Cerebellar nuclear complex (tissue), 1 donor: ENCODE measurements at places on chromosomes 16 and 17.

- no peak for DNase-seq
Observed at GRCh38 chr17:77957235-77957856, 1.2 kb upstream of the TNRC6C start.

DNA sequence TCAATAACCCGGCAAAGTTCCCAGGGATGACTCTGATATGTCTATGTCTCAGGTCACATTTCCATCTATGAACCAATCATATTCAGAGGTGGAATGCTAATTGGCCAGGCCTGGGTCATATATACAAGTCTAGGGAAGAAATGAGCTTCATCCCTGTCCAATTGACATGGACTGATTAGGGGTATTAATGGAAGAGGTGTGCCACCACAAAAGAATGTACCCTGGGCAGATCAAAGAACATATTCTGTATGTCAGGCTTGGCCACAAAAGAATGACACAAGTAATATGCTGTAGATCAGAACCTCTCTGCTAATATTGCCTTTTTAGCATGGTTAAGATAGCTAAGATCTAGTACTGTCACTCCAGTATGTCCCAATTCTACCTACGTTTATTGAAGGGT is 6.7 kb downstream of the SLC35G3 start:
- no peak for DNase-seq

- DNase-seq, result no peak
Observed at GRCh38 chr16:64983963-64984362, 137.9 kb downstream of the CDH11 start.

- no peak for DNase-seq
Observed at GRCh38 chr16:86134802-86135461, 236.0 kb downstream of the IRF8 start.

DNA sequence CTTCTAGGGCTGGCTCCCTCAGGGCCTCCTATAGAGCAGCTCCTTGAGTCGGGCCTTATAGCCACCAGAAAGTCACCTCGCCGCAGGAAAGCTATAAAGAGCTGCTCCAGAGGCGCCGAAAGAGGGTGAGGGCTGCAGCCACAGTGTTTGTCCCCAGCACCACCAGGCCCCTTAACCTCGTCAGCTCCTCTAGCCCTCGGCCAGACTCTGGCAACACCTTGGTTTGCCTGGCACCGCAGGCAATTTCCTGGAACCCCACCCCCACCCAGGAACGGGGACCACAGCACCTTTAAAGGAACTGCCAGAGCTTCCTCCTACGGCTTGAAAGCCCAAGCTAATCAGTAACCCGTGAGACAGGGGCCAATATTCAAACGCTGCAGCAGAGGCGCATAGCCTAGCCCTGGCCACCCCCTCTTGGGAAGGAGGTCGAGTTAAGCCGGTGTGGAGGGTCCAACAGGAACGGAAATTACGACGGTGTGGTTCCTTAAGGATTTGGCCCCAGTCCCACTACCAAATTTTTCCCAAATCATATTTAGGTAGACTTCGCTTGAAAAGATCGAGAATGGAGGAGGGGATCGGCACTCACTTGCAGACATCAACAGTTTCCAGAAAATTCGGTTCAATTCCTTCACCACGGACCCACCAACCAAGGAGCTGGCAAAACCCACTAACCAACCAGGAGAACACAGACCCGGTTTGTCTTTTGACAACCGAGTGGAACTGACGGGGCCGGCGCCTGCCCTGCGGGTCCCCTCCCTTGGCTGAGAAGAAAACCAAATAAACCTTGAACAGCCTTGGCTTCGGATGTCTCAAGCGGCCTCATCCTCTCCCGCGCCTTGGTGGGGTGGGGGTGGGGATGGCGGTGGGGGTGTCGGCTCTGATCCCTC is 3.0 kb downstream of the HOXB6 start:
- no peak for DNase-seq

- DNase-seq, result no peak
Observed at GRCh38 chr16:10253409-10253808, 71.2 kb upstream of the GRIN2A start.

DNA sequence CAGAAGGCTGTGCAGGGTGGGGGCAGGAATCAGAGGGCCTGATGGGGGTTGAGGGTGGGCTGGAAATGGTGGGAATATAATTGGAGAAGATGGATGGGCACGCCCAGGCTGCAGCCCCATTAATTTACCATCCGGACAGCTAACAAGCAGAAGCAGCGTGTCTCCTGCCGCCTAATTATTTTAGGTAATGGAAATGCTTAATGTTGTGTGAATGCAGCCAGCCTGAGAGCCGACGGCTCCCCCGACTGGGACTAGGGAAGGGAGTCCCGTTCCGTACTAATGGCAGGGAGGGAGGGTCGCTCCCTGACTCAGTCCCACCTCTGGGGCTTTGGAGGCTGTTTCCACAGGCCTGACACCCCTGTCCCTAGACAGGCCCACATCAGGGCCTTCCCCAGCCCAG is 4.7 kb upstream of the OVCA2 start:
- no peak for DNase-seq

GRCh38 chr17:80811181-80812105 is 180.2 kb upstream of the CHMP6 start:
- no peak for DNase-seq
